ENCODE measurements at places on chromosomes 3 and 15.

DNA sequence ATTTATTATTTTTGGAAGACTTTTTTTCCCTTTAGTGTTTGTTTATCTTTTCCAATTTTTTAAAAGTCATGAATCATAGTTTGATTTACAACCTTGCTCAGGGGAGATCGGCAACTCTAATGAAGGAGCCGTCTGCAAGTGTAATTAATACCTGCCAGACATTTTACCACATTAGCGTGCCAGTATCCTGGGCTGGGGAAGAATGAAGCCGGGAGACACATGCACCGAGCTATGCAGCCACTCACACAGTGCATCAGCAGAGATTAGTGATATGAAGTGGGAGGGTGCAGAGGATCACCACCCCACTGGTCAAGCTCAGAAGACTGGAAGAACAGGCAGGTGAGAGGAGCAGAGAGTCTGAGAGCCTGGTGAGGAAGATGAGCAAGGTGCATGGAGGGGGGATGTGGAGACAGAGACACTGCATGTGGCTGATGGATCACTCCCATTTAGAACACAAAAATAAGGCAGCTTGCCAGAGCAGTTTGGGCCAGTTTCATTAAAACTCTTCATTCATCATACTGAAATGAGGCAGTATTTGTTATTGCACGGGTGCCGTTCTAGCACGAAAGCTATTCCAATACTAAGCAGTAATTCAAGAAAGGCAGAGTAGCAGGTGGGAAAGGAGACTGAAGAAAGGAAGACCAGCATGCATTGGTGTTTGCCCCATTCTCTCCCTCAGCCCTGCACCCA is 821.6 kb downstream of the TUSC7 start:
- no peak for DNase-seq

- DNase-seq: no peak
These were observed 357.3 kb upstream of the ADAMTS9 start for GRCh38 chr3:65045138-65045537.

- DNase-seq: peak; percentile 54
These were observed at the start of gene NGRN for GRCh38 chr15:90265271-90266060. TSS of gene NGRN (plus strand) at chr15:90265672. CDS start at chr15:90265713, 41 bp downstream.

DNA sequence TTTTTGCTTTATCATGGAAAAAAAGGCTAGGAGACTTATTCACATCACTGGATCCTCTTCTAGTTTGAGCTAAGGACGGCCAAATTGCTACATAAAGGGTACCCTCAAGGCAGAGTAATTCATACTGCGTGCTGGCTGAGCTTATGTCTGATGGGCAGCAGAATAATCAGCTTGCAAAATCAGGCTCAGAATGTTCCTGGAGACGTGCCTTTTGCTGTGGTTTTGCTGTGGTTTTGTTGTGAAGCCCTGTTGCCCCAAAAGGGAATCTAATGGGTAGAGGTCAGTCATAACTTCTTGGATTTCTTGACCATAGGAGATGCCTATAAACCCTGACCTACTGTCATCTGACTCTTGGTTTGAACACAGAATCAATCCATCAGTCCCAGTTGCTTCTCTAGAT is 189.9 kb downstream of the SOX2 start:
- DNase-seq: no peak

GRCh38 chr15:100778831-100779288 is 100.8 kb upstream of the ALDH1A3 start:
- no peak for DNase-seq

GRCh38 chr3:196849180-196849741 is 18.5 kb upstream of the SENP5 start:
- no peak for DNase-seq

GRCh38 chr3:46852839-46853355 is 10.3 kb downstream of the MYL3 start:
- DNase-seq: no peak

GRCh38 chr3:107085261-107085660 is 292.0 kb upstream of the CCDC54 start:
- no peak for DNase-seq
